Type B pancreatic cell (in vitro differentiated cells): ENCODE measurements at places on chromosomes 5 and 9. TPM values are rescaled to one million over a fixed set of nuclear protein-coding genes. Genes with fewer than 3 reads are reported as not detected.
A peak's percentile ranks its signal among the peaks of the same experiment; 100 is the strongest.

Gene PDGFRB
- total RNA-seq: 3.3 and 74.8 TPM in 2 replicates

Gene CDKN2B-AS1
- total RNA-seq: 0.58 and 1.5 TPM in 2 replicates

Gene ARL10
- total RNA-seq: 12.4 and 23.4 TPM in 2 replicates

Gene NRG2
- total RNA-seq: 0.24 and 1.4 TPM in 2 replicates

Gene GAS1
- 16.0 and 120 TPM in 2 replicates for total RNA-seq

Gene MTMR12
- total RNA-seq: 22.8 and 23.5 TPM in 2 replicates

Gene TSLP
- not detected in 2 replicates for total RNA-seq

Gene CFAP90
- 1.3 and 5.3 TPM in 2 replicates for total RNA-seq

Gene OLFM1
- 8.0 and 9.7 TPM in 2 replicates for total RNA-seq

Gene PCDHGA12
- total RNA-seq: 1.2 and 1.7 TPM in 2 replicates

Gene MYOZ3
- total RNA-seq: 0.17 and 6.1 TPM in 2 replicates

GRCh38 chr5:81010336-81011169, 50.4 kb downstream of the RASGRF2 start:
- H3K4me3 ChIP-seq: no peak overlapping the region
- no peaks in the 10 kb centered on the region for H3K4me1 ChIP-seq
- no peak for DNase-seq
- peaks cover 11% of the 10 kb centered on the region for H3K27me3 ChIP-seq

DNA sequence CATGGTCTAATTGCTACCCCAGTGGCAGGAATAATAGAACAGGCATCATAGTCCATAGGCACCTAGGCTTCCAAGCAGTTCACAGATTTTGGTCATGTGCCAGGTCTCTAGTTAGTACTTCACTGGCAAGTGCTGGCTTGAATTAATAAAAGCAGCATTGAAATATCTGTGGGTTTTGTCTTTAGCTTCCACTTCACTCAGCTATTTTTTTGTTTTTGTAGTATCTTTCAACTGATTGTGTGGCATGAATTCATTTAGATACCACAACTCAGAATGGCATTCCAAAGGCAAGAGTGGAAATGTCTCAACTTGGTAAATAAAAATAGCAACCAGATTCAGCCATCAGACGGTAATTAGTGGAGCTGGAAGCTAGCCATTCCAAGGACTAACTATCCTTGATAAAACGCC, 27.9 kb upstream of the ITGA2 start:
- H3K27me3 ChIP-seq: no peaks in the 10 kb centered on the region
- no peak overlapping the region for H3K4me3 ChIP-seq
- no peaks in the 10 kb centered on the region for H3K4me1 ChIP-seq
- H3K27ac ChIP-seq: no peak overlapping the region
- DNase-seq: no peak

GRCh38 chr9:5488221-5489008, 21.9 kb upstream of the PDCD1LG2 start:
- no peaks in the 10 kb centered on the region for H3K27me3 ChIP-seq
- H3K4me3 ChIP-seq: no peak overlapping the region
- no peak for DNase-seq
- no peaks in the 10 kb centered on the region for H3K36me3 ChIP-seq
- H3K4me1 ChIP-seq: no peaks in the 10 kb centered on the region

DNA sequence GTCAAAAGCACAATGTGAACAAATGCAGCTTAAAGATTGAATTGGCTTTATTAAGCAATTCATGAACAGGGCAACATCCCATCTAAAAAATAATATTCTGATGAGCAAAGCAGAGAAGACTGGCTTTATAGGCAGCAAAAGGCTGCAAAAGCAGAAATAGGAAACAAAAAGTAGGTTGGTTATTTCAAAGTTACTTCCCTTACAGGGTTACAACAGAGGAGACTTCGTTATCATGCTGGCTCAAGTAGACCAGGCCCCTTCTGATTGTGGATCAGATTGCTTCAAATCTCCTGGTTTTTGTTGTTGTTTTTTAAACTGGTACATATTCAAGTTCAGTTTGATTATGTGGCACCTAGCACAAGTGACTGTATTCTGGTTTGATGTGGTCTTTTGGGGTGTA, 73.1 kb downstream of the MAN2A1 start:
- H3K27me3 ChIP-seq: no peaks in the 10 kb centered on the region
- H3K4me3 ChIP-seq: no peak overlapping the region
- H3K36me3 ChIP-seq: peaks cover 34% of the 10 kb centered on the region
- DNase-seq: no peak

GRCh38 chr9:86020731-86021130, 78.6 kb downstream of the GOLM1 start:
- no peaks in the 10 kb centered on the region for H3K27me3 ChIP-seq
- H3K27ac ChIP-seq: no peak overlapping the region
- H3K36me3 ChIP-seq: peaks cover 60% of the 10 kb centered on the region
- H3K4me1 ChIP-seq: peaks cover 9% of the 10 kb centered on the region
- DNase-seq: no peak

DNA sequence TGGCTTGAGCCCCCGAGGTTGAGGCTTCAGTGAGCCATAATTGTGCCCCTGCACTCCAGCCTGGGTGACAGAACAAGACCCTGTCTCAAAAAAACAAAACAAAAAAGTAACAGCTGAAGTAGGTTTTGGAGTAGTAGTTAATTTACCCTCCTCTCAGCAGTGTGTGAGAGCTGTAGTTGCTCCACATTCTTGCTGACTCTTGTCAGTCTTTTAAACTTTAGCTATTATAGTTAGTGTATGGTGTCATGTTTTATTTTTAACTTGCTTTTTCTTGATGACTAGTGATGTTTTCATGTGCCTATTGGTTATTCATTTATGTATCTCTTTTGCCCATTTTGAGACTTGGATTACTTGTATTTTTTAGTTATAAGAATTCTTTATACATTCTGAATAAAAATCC, 52.9 kb upstream of the DHFR start:
- peaks cover under 1% of the 10 kb centered on the region for H3K4me1 ChIP-seq
- H3K36me3 ChIP-seq: peaks cover 20% of the 10 kb centered on the region
- DNase-seq: no peak
- no peak overlapping the region for H3K27ac ChIP-seq
- H3K4me3 ChIP-seq: no peak overlapping the region

GRCh38 chr9:81314490-81314889, 374.9 kb downstream of the TLE1 start:
- H3K27ac ChIP-seq: no peak overlapping the region
- peaks cover 4% of the 10 kb centered on the region for H3K36me3 ChIP-seq
- H3K27me3 ChIP-seq: no peaks in the 10 kb centered on the region
- H3K4me1 ChIP-seq: no peaks in the 10 kb centered on the region
- no peak overlapping the region for H3K4me3 ChIP-seq

GRCh38 chr9:137721899-137722298, 103.1 kb downstream of the EHMT1 start:
- DNase-seq: no peak
- H3K27me3 ChIP-seq: no peaks in the 10 kb centered on the region
- H3K4me1 ChIP-seq: peaks cover 9% of the 10 kb centered on the region
- peaks cover 57% of the 10 kb centered on the region for H3K36me3 ChIP-seq

- peaks cover 30% of the 10 kb centered on the region for H3K4me1 ChIP-seq
- peak overlapping the region; percentile 17 for H3K4me3 ChIP-seq
- no peaks in the 10 kb centered on the region for H3K36me3 ChIP-seq
- peak overlapping the region; percentile 67 for H3K27ac ChIP-seq
- peaks cover 9% of the 10 kb centered on the region for H3K27me3 ChIP-seq
Measured at GRCh38 chr9:136787690-136788400, 3.3 kb upstream of the TMEM141 start.

DNA sequence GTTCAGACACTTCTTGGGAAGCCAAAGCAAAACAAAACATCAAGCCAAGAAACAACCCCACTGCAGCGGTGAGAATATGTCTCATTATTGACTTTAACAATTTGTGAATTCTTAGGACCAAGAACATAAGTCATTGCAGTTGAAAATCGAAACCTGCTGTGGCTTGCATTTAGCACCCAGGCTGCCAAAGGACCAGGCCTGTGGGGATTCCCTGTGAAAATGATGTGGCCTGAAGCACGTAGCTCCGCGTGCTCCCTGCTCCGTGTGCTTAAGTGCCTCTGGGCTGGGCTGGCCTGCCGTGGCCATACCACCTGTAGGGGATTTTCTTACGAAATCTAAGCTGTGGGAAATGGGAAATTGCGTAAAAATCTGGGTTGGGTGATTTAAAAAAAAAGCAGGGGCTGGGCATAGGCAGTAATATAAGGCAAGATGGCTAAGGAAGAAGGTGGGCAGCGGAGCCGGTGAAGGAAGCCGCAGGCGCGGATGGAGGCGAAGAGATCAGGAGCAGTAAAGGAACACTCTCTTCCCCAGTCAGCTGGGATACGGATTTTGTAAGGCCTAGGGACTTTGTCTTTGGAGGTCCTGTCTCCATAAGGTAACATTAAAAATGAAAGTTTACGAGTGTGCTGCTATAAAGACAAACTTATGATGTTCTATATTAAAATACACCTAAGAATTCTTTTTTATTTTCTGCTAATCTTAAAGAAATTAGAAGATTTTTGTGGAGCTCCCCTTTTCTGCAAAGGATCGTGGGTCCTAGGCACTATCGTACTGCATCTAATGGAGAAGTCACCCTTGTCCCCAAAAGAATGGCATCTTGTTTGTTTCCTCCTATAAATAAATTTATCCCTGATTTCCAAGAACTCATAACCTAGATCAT, 189.6 kb upstream of the SEMA6A start:
- DNase-seq: no peak
- peaks cover 27% of the 10 kb centered on the region for H3K4me1 ChIP-seq
- H3K4me3 ChIP-seq: no peak overlapping the region
- peak overlapping the region; percentile 6 for H3K27ac ChIP-seq
- H3K27me3 ChIP-seq: peaks cover 6% of the 10 kb centered on the region

DNA sequence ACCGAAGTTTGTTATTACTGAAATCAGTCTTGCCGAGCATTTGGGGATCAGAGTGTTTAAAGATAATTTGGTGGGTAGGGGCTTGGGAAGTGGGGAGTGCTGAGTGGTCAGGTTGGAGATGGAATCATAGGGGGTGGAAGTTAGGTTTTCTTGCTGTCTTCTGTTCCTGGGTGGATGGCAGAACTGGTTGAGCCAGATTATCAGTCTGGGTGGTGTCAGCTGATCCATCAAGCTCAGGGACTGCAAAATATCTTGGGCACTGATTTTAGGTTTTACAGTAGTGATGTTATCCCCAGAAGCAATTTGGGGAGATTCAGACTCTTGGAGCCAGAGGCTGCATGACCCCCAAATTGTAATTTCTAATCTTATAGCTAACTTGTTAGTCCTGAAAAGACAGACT, 5.4 kb upstream of the ANKRD31 start:
- no peak for DNase-seq
- no peaks in the 10 kb centered on the region for H3K36me3 ChIP-seq
- H3K4me3 ChIP-seq: peak overlapping the region; percentile 82
- peaks cover 6% of the 10 kb centered on the region for H3K4me1 ChIP-seq
- peak overlapping the region; percentile 93 for H3K27ac ChIP-seq
- no peaks in the 10 kb centered on the region for H3K27me3 ChIP-seq

- no peak overlapping the region for H3K27ac ChIP-seq
- no peaks in the 10 kb centered on the region for H3K27me3 ChIP-seq
- no peak overlapping the region for H3K4me3 ChIP-seq
- no peak for DNase-seq
- no peaks in the 10 kb centered on the region for H3K36me3 ChIP-seq
Measured at GRCh38 chr5:39274398-39275085, 55.2 kb upstream of the FYB1 start.

GRCh38 chr5:43833961-43834360, 231.0 kb downstream of the NNT start:
- H3K27ac ChIP-seq: no peak overlapping the region
- H3K4me1 ChIP-seq: no peaks in the 10 kb centered on the region
- H3K27me3 ChIP-seq: no peaks in the 10 kb centered on the region
- H3K4me3 ChIP-seq: no peak overlapping the region

DNA sequence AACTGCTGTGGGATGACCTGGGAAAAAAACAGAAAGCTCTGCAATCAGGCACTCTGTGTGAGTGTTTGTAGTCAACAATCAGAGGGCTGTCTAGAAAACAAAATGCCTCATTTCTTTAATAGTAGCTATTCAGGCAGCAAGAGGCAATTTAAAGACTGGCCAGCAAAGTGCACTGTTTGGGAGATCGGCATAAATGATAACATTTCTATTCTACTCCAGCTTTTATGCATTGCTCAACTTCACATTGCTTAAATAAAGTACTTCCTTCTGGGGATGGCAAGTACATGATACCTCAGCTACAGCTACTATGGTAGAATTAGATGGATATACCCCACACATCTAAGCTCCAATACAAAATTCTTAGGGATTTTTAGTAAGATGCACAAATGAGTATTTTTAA, 193.1 kb downstream of the DCP2 start:
- H3K4me3 ChIP-seq: peak overlapping the region; percentile 16
- H3K27ac ChIP-seq: no peak overlapping the region
- H3K36me3 ChIP-seq: no peaks in the 10 kb centered on the region
- peaks cover 40% of the 10 kb centered on the region for H3K4me1 ChIP-seq
- H3K27me3 ChIP-seq: no peaks in the 10 kb centered on the region

DNA sequence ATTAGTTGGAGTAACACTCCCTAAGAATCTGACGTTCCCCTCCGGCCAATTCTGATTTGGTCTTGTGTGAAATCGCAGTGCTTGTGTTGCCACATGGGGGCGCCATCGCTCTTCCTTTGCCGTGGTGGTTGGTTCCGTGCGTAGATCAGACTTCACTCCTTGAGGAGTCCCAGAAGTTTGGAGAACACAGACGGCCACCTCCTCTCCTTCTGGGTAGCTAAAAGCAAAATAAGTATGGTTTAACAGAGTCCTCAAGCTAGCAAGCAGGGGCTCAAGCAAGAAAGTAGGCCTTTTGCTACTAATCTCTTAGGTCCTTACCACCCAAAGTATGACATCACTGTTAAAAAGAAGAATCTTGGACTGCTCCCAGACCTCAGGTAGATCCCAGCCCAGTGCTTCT, 59.5 kb downstream of the HSPA4 start:
- peak; percentile 87 for DNase-seq
- H3K27me3 ChIP-seq: peaks cover 5% of the 10 kb centered on the region
- H3K36me3 ChIP-seq: peaks cover 9% of the 10 kb centered on the region
- H3K4me1 ChIP-seq: peaks cover 6% of the 10 kb centered on the region
- H3K4me3 ChIP-seq: no peak overlapping the region

DNA sequence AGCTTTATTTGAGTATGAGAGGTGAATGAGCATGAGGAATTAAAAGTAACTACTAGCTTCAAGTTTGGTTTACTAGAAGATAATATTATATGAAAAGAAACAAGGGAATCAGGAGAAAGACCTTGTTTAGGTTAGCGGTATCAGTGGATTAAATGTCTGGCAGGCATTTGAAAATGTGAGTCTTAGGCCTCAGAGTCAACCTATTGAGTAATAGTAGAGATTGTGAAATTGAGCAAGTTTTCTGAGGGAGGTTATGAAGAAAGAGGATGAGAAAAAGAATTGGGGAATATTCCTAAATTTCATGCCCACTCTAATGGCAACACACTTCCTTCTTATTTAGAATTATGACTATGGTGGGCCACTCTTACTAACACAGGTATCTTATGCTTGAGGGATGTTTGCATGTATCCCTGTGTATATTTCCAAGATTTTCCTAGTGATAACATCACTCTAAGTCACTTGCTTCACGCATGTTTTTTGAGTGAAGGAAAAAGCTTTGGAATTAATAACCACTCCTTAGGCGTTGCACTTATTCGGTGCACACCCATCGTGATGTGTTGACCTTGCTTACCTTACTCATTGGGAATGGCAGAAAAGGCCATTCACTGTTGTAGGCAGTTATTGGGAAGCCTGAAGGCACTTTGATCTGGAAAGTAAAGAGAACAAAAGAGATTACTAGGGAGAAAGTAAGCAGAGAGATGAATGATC, 8.2 kb upstream of the ELL2 start:
- no peaks in the 10 kb centered on the region for H3K4me1 ChIP-seq
- H3K4me3 ChIP-seq: no peak overlapping the region
